ENCODE measurements at places on chromosomes 1 and 21.

- peak; percentile 99 for DNase-seq
These were observed at the start of gene USP1 for GRCh38 chr1:62436466-62437272. Gene USP1, plus strand, starts transcription at chr1:62437049. Its CDS starts 2,819 bp downstream, at chr1:62439868.

DNA sequence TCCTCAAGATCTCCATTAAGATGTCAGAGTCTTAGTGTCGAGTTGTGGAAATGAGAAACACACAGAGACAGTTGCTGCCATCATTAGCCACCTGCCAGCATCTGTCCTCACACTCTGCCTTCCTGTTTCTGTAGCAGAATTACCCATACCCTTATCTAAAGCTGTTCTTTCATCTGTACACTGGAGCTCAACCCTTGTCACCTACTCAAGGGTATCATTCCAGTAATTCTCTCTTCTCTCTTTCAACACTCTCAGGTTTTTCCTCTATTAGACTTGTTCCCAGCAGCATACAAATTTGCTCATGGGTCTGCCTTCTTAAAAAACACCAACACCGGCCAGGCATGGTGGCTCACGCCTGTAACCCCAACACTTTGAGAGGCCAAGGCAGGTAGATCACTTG, 27.4 kb upstream of the RNF2 start:
- DNase-seq, result no peak

DNA sequence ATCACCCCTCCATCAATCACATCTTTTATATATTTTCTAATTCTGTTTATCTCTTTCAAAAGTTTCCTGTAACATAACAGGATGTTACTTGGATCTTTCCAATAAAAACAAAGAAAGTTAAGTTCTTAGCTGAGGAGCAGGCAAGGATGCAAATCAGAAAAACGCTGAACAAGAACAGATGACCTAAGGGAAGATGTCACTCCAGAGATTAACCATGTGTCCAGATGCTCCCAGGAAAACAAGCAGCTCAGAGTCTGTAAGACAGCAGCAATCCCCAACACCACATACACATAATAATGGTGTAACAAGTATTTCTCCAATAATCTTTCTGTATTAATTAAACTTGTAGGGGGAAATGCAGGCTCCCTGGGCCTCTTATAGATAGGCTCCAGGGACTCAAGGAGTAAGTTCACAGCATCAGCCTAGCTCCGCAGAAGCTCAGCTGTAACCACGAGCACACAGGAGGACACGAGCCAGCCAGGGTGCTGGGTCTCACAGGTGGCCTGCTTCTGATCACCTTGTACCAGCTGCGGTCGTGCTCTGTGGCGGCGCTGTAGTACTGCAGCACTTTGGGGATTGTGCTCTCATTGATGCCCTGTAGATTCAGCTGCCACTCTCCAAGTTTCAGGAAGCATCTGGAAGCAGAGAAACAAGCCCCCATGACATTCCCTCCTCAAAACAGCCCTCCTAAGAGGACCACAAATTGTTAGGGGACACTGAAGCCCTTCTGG, 33.1 kb upstream of the EXOSC10 start:
- no peak for DNase-seq

GRCh38 chr1:111475701-111476100, 1.9 kb downstream of the C1orf162 start:
- no peak for DNase-seq

GRCh38 chr1:9086045-9086444, 16.6 kb upstream of the SLC2A5 start:
- no peak for DNase-seq

GRCh38 chr1:98253145-98253544, 332.3 kb upstream of the DPYD start:
- DNase-seq, result no peak

DNA sequence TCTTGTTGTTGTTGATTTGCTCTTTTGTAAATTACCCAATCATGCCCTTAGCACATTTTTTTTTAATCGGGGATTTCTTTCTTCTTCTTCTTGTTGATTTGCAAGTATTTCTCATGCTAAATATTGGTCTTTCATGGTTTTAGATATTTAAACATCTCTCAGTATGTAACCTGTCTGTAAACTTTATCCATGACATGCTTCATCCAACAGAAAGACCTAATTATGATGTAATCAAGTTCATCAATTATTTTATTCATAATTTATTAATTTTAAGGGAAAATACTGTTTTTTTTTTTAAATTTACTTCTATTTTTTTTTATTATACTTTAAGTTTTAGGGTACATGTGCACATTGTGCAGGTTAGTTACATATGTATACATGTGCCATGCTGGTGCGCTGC, 69.8 kb downstream of the TNFSF18 start:
- DNase-seq, result no peak

DNA sequence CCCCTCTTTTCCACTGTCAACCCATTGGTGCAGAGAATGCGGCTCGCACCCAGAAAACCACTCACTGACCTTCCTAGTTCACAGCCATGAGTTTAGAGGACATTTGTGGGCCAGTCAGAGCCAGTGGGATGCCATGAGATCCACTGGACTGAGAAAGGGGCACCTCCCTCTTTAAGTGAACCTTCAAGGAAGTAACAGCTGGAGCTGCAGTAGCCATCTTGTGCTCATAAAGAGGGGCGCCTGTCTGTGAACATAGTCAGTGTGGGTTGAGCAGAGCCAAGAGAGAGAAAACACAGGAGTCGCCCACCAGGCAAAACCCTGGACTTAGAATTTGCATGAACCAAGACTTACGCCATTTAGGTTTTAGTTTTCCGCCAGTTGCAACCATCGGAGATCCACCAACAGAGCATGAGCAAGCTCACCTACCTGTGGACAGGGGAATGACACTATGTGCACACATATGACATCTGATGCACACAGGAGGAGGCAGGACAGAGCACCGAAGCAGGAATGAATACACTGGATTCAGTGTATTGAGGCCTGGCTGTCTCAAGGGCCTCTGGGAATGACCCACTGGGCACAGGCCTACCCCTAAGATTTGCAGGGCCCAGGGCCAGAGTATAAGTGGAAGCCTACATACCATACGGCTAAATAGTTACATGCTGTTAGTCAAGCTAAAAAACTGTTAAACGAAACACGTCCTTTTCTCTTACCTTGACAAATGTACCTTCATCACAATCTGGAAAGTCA, 151.6 kb downstream of the GRIK3 start:
- DNase-seq, result no peak

DNA sequence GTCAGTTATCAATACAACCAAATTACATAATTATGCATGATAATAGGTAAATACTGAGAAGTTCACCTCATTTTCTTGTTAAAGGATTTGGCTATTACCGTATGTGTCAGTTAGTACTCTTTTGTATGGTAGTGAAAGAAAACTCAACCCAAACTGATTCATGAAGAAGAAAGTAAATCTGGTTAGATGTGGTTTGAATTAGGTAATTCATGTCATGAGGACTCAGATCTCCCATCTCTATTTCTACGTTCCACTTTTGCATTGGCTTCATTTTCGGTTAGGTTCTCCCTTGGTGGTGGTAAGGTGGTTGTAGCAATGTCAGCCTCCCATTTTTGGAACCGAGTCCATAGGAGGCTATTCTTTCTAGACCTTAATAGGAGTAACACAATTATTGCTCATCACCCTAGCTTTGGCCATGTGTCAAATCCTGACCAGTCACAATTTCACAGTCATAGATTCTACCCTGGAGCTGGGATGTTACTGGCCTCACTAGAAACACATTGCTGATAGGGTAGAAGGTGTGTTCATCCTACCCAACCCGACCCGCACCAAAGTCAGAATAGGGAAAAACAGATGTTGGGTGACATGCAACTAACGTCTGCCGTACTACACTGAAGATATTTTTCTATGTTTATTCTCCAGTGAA, 97.6 kb downstream of the OSBPL9 start:
- DNase-seq, result no peak

DNA sequence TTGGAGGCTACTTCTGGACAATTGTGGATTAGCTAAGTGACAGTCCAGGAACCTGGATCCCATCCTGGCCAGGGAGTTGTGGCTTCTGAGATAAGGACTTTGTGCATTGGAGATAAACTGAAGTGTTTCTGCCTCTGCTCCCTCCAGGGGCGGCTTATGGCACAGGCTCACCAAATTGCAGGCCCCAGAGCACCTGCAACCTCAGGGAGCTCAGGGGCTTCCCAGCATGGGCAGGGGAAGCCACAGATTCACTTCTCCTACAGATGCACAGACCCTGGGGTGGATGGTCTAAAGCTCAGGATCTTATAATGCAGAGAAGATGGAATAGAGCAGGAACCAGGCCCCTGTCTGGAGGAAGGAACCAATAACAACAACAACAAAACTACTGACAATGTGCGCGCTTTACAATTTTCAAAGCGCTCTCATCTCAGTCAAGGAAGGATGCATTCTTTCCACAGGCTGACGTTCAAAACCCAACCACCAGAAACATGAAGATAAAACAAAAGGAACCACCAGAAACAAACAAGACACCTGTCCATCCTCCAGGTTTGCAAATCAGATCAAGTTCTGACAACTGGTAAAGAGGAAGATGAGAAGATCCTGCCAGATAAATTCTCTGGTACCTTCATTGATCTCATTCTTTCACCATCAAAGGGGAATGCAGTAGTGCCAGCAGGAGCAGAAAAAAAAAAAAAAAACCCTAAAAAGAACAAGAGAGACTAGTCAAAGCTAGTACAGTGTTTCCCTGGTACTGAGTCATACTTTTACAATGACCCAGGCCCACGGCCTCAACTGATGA, 121.0 kb upstream of the IRF2BP2 start:
- DNase-seq, result no peak

DNA sequence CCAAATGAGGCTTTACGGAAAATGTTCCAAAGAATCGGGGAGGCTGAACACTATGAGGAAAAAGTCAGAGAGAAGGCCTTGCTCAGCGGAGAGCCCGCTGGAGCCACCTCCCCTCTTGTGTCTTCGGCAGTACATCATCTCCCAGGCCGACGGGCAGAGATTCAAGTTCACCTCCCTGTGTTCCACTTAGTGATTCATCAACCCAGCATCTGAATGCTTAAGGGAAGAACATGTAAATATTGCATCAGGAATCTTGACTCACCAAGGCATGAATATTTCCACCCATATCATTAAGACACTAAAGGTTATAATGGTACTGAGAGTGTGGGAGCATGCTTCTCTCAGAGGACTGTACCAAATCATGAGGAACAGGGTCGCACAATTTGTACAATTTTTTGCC, 172.5 kb downstream of the ST6GALNAC5 start:
- DNase-seq, result no peak

DNA sequence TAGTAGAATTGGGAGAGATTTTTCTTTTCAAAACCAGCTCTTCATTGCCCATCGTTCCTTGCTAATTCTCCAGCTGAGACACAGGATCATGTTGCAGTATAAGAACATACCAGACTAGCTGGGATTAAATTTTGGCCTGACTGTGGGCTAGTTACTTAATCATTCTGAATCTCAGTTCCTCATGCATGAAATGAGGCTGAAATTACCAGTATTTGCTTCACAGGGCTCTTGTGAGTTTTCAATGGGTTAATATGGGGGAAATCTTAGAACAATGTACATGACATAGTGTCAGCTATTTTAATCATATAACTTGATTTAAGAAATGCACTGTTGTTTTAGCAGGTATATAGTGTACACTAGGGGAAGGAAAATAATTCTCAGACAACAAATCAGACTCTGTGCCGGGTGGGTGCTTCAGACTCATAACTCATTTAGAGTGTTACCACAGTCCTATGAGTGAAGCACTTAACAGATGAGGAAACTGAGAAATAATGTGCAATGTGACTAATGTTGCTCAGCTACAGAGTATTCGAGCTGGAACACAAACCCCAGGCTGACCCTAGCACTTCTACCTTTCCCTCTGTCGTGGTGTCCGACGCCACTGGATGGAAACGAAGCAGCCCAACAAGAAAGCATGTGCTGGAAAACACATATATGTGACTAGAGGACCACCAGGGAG, 137.6 kb upstream of the SGIP1 start:
- DNase-seq, result no peak

GRCh38 chr1:210455840-210456603, 127.3 kb downstream of the HHAT start:
- DNase-seq, result no peak

DNA sequence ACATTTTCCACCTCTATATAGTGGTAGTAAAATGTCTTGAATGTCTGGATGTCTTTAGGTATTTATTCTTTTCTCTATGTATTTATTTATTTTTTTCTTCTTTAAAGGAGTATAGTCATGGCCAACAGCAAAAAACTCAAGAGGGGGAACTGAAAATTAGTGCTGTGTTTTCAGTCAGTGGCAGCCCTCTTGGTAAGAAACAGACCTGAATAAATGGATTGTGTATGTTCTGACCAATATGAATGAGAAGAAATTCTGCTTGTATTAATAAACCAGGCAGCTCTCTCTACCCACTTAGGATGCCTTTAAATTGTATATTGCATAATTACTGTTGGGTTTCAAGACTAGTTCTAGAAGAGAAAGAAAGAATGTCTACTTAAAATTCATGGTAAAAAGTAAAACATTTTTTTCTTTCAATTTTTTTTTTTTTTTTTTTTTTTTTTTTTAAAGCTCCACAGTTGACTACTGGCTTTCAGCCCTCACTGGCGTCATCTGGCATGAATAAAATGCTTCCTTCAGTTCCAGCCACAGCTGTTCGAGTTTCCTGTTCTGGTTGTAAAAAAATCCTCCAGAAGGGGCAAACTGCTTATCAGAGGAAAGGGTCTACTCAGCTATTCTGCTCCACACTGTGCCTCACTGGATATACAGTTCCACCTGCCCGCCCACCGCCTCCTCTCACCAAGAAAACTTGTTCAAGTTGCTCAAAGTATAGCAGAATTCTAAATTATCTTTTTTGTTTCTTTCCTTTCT, 101.6 kb downstream of the ZMYM4 start:
- no peak for DNase-seq

DNA sequence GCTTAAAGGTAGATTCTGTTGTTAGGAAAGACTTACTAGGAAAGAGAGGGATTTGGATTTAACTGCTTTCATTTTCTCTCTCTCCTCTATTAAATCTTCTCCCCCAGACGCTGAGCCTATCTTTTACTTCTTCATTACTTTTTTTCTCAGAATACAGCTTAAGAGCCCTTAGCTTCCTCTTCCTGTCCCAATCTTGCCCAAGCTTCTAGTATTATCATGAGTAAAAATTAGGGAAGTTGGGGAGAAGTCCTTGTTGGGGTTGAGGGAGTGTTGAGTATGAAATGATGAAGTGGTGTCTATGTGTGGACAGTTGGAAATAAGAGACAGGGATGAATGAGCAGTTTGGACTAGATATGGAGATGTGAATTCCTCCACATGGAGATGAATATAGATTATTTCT, 35.0 kb downstream of the ACP6 start:
- DNase-seq, result no peak

DNA sequence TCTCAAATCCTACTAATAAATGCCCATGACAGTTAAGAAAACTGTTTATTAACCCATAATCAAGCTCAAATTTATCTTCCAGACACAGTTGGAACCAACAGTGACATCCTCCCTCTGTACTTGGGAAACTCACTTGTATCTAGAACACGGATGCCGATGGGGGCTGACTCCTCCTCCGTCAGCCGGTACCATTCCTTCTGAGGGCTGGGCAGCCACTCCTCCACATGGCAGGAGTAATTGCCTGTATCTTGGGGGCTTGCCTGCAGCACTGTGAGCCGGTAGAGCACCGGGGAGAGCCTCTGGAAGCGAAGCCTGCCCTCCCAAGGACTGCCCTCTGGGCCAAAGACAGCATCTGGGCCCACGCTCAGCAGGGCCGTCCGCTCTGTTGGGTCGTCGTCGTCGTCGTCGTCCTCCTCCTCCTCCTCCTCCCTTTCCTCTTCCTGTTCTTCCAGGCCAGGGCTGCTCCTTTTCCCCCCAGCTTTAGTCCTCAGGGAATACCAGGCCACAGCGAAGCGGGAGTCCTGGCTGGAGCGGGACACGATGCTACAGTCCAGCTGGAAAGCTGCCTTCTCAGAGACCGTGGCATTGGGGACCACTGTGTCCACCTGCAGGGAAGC, 8.5 kb upstream of the CD58 start:
- no peak for DNase-seq

GRCh38 chr21:42091899-42092508, 20.9 kb downstream of the UMODL1 start:
- DNase-seq, result no peak

Data from iPS DF 19.7 (cell line).